ENCODE measurements at places on chromosomes 4 and X. TPM values are rescaled to one million over a fixed set of nuclear protein-coding genes. Genes with fewer than 3 reads are reported as not detected.

CENPVL1 gene
- total RNA-seq, result not detected

- H3K4me3 ChIP-seq, result no peak overlapping the region
- DNase-seq, result no peak
- no peaks in the 10 kb centered on the region for H3K4me1 ChIP-seq
- H3K27ac ChIP-seq, result no peak overlapping the region
- H3K36me3 ChIP-seq, result no peaks in the 10 kb centered on the region
- peaks cover 13% of the 10 kb centered on the region for H3K27me3 ChIP-seq
Observed at GRCh38 chr4:188287169-188287894, 148.1 kb downstream of the TRIML1 start.

- no peaks in the 10 kb centered on the region for H3K27me3 ChIP-seq
- no peak for DNase-seq
- H3K36me3 ChIP-seq, result no peaks in the 10 kb centered on the region
- H3K27ac ChIP-seq, result no peak overlapping the region
- no peak overlapping the region for H3K4me3 ChIP-seq
Observed at GRCh38 chr4:157655096-157655809, 434.7 kb downstream of the GRIA2 start.

MAGED4B gene
- total RNA-seq, result 2.6 TPM

ADGRG2 gene
- total RNA-seq, result not detected

DNA sequence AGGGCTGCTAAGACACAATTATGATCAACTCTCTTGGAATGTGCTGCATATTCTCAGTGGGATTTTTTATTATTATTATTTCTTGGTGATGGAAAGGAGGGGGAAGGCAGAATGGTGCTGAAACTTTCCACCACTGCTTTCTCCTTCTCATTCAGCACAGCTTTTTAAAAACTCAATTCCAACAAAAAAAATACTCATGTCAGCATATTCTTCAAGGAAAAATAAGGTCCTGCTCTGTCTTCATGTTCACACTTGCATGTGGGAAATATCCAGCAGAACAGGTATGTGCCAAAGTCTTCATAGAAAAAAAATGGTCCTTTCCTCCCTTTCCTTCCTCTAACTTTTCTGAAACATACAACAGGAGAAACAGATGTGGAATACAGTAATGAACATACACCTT, 144.0 kb upstream of the ADAMTS3 start:
- no peak for DNase-seq
- no peak overlapping the region for H3K27ac ChIP-seq
- H3K36me3 ChIP-seq, result no peaks in the 10 kb centered on the region
- H3K27me3 ChIP-seq, result peaks cover 9% of the 10 kb centered on the region
- no peak overlapping the region for H3K4me3 ChIP-seq
- H3K4me1 ChIP-seq, result no peaks in the 10 kb centered on the region

DOK7 gene
- total RNA-seq, result not detected

RAI2 gene
- total RNA-seq, result 0.60 TPM

CXCL13 gene
- total RNA-seq, result not detected

- no peak overlapping the region for H3K4me3 ChIP-seq
- no peaks in the 10 kb centered on the region for H3K27me3 ChIP-seq
- H3K36me3 ChIP-seq, result peaks cover 29% of the 10 kb centered on the region
Observed at GRCh38 chrX:23788521-23788920, 5.5 kb downstream of the SAT1 start.

OTUD4 gene
- total RNA-seq, result 54.5 TPM

- no peaks in the 10 kb centered on the region for H3K36me3 ChIP-seq
- no peaks in the 10 kb centered on the region for H3K27me3 ChIP-seq
- H3K4me1 ChIP-seq, result no peaks in the 10 kb centered on the region
- no peak for DNase-seq
- no peak overlapping the region for H3K27ac ChIP-seq
- H3K4me3 ChIP-seq, result no peak overlapping the region
Observed at GRCh38 chr4:135917011-135917410, 1615.3 kb downstream of the PCDH18 start.

DNA sequence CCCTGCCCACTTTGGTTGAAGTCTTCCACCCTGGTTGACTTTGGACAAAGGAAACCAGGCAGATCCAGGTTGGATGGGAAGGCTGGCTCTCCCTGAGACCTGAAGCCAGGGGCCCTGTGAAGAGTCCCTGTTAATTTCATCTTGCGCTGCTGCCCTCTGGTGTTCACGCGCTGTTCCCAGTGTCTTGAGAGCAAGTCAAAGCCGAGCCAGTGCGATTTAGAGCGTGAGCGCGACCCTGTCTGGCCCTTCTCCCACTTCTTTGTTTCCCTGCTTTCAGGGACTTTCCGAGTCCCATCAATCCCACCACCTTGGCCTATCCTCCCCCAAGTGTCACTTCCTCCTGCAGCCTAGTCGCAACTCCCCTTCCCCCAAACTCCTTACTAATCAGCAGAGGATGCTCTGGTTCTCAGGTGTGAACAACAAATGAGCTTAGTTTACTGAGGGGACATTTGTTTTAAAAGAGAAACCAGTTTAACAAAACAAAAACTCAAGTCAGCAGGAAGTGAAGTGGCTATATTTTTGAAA, 25.8 kb upstream of the CHRNA9 start:
- H3K27ac ChIP-seq, result peak overlapping the region; percentile 97
- H3K4me3 ChIP-seq, result peak overlapping the region; percentile 59
- peak; percentile 86 for DNase-seq

ASB9 gene
- 0.99 TPM for total RNA-seq

GRCh38 chr4:120918092-120918491, 4.4 kb downstream of the PRDM5 start:
- H3K4me1 ChIP-seq, result peaks cover 30% of the 10 kb centered on the region
- no peak overlapping the region for H3K4me3 ChIP-seq
- H3K36me3 ChIP-seq, result peaks cover 3% of the 10 kb centered on the region
- DNase-seq, result no peak
- H3K27ac ChIP-seq, result no peak overlapping the region

- H3K4me1 ChIP-seq, result peaks cover 7% of the 10 kb centered on the region
- H3K27ac ChIP-seq, result no peak overlapping the region
- no peaks in the 10 kb centered on the region for H3K27me3 ChIP-seq
- no peak for DNase-seq
- no peak overlapping the region for H3K4me3 ChIP-seq
- H3K36me3 ChIP-seq, result no peaks in the 10 kb centered on the region
Observed at GRCh38 chr4:168856312-168856711, 153.7 kb downstream of the CBR4 start.

SSX2B gene
- total RNA-seq, result not detected

RBMXL3 gene
- not detected for total RNA-seq

GRCh38 chr4:100707786-100708185, 190.0 kb upstream of the EMCN start:
- no peaks in the 10 kb centered on the region for H3K4me1 ChIP-seq
- H3K36me3 ChIP-seq, result no peaks in the 10 kb centered on the region
- H3K4me3 ChIP-seq, result no peak overlapping the region
- no peak overlapping the region for H3K27ac ChIP-seq
- H3K27me3 ChIP-seq, result peaks cover 4% of the 10 kb centered on the region

ATP1B4 gene
- total RNA-seq, result not detected

- no peaks in the 10 kb centered on the region for H3K27me3 ChIP-seq
- H3K36me3 ChIP-seq, result peaks cover 18% of the 10 kb centered on the region
- peaks cover 8% of the 10 kb centered on the region for H3K4me1 ChIP-seq
- H3K4me3 ChIP-seq, result no peak overlapping the region
- no peak overlapping the region for H3K27ac ChIP-seq
Observed at GRCh38 chr4:4637710-4638109, 95.9 kb upstream of the STX18 start.

DNA sequence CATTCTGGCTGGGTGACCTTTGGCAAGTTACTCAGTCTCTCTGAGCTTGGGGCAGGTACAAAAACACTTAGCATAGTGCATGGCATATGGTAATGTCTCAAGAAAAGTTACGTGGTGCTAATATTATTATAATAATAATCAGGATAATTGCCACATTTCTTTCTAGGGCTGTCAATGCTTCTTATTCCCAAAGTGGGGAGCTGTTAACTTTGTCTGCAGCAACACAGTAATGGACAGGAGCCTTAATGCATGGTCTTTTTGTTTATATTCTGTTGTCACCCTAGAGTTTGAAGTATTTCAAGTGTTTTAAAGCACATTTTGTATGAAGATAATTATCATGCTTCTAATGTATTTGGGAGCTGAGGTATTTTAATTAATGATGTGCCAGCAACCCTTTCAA, 121.8 kb downstream of the FHIP1A start:
- no peaks in the 10 kb centered on the region for H3K4me1 ChIP-seq
- no peak for DNase-seq

GRCh38 chr4:95018785-95019184, 261.0 kb downstream of the BMPR1B start:
- H3K4me1 ChIP-seq, result no peaks in the 10 kb centered on the region
- H3K36me3 ChIP-seq, result no peaks in the 10 kb centered on the region
- H3K27ac ChIP-seq, result no peak overlapping the region
- DNase-seq, result no peak
- no peak overlapping the region for H3K4me3 ChIP-seq
